ENCODE measurements at places on chromosomes 7 and 10. TPM values are rescaled to one million over a fixed set of nuclear protein-coding genes. Genes with fewer than 3 reads are reported as not detected.

DNA sequence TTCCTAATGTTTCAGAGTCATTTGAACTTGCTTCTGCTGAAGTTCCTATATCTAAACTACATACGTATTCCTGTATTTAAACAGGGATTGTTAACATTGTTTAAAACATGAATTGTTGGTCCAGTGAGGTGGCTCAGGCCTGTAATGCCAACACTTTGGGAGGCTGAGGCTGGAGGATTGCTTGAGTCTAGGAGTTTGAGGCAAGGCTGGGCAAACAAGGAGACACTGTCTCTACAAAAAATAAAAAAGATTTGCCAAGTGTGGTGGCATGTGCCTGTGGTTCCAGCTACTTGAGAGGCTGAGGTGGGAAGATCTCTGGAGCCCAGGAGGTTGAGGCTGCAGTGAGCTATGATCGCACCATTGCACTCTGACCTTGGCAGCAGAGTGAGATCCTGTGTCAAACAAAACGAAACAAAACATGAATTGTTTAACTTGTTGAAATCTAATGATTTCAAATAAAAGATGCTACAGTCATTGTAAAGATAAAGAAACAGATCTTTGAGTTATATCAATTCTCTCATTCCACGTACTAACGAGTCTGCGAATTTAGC lies 809.4 kb downstream of the TYW1 start:
- no peak for DNase-seq

DNA sequence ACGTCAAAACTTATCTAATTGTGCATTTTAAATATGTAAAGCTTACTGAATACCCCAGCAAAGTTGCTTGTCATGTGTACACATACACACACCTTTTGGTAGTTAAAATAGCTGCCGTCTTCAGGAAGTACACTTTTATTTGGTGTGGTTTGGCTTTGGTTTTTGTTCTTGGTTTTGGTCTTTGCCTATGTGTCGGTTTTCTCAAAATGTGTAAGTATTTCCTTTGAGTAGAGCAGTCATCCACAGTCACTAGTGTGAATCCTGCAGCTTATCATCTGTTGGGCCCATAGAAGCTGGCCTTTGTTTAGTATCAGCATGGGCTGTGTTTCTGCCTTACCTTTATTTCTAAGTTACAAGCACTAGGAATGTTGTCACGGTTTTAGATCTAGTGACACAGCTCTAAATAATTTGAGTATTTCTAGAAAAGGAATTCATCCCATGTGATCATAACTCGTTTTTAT lies 35.3 kb downstream of the NET1 start:
- peak; percentile 24 for DNase-seq

DNA sequence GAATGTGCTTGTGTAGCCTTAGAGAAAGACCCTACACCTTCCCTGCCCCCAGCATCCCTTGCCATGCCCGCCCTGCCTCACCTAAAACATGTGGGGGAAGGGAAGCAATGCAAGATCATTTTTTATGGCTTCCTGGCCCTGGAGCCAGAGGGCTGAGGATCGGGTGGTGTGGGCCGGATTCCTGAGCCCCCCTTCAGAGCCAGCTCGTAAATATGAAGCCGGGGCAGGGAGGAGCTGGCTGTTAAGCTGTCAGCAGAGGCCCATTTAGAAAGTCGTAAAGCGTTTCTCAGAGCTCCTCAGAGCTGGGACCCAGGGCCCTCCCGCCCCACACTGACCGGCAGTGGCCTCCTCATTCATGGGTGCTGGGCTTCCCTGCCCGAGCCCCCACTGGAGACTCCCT lies 23.9 kb downstream of the UNC5B start:
- DNase-seq = no peak

- DNase-seq = no peak
These were observed 580.0 kb downstream of the XPNPEP1 start for GRCh38 chr10:109343293-109343692.

Gene OR2A7
- total RNA-seq = not detected

Gene TSPAN12
- 1.8 TPM for total RNA-seq

- DNase-seq = peak; percentile 52
These were observed 1.4 kb downstream of the TRA2A start for GRCh38 chr7:23530405-23530804.
